NB4 (cell line): ENCODE measurements at places on chromosomes 5 and 9.

DNA sequence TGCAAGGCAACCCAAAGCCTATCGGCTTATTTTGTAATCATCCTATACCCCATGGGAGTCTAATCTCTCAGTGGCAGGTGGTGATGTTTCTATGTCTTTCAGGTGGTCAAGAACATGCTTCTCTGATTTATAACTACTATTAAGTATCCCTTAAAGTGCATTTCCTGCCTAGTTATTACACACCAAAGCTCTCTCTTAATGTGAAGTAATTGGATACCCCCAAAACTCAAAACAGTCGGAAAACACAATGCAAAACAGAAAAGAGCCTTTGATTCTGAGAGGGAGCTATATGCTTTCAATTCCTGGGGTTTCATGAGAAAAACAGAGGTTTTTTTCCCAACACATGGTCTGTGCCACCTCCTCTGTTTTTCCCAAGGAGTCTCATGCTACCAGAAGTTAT is 416.4 kb downstream of the CSNK1G3 start:
- DNase-seq: no peak

DNA sequence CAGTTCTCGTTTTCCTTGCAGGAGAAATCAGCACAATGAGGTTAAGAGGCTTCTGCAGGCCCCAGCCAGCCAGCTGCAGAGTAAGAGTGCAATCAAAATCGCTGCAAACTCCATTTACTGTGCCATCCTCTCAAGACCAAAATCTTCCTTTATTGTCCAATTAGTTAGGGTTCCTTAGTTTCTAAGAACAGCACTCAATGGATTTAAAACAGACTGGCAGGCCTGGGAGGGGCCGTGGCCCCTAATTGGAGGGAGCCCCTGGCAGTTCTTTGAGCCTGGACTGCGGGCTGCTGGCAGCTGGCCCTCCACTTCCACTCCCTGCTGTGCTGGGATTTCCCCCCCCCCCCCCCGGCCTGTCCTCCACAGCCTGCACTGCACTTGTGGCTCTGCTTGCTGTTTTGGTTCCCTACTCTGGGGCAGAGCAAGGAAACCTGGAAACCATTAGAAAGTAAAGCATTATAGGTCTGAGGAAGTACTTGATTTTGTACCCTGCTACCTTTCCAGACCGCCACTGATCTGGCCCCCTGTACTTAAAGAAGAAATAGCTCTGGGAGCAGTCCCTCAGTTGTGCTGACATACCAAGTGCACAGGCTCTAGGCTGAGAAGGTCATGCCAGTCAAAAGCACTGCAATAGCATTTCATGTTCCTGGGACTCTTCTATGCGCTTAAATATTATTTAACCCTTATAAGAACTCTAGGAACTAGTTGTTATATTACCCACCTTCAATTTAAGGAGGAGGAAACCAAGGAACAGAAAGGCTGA is 129.0 kb downstream of the APBA1 start:
- peak; percentile 14 for DNase-seq

GRCh38 chr5:122083535-122083934 is 5.5 kb upstream of the LOX start:
- no peak for DNase-seq

GRCh38 chr9:83620841-83621636 is 1.9 kb upstream of the IDNK start:
- DNase-seq: peak; percentile 61

- DNase-seq: peak; percentile 24
Measured at GRCh38 chr9:37371565-37372464, 50.7 kb upstream of the GRHPR start.

DNA sequence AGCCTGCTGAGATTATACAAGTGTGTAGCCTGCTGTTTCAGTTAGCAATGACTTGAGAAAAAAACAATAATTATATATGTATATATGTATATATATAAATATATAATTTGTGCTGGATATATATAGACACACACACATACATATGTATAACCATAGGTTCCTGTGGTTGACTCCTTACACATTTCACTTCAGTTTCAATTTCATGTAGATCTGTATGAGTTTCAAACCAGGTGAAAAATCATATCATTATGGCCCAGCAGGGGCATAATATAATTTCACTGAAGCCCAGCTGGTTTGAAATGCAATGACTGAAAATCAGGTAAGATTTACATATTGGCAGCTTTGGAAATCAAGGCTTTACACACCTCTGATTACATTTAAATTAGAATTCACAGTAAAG is 690.4 kb upstream of the CDH18 start:
- no peak for DNase-seq

DNA sequence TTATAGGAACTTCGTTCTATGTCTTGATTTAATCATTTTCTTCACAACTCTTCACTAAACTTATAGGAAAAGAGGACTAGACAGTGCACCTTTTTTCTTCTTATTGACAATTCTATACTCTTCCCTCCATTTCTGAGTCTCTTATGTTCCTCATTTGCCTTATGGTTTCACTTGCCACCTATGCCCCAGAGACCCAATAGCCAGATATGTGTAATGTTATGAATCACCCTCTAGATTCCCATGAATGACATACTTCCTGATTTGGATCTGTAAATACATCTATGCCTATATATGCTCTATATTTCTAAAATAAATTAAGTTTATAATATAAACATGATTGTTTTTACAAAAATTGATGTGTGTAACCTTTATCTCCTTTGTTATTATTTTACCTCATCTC is 514.1 kb upstream of the MEF2C start:
- DNase-seq: peak; percentile 87

DNA sequence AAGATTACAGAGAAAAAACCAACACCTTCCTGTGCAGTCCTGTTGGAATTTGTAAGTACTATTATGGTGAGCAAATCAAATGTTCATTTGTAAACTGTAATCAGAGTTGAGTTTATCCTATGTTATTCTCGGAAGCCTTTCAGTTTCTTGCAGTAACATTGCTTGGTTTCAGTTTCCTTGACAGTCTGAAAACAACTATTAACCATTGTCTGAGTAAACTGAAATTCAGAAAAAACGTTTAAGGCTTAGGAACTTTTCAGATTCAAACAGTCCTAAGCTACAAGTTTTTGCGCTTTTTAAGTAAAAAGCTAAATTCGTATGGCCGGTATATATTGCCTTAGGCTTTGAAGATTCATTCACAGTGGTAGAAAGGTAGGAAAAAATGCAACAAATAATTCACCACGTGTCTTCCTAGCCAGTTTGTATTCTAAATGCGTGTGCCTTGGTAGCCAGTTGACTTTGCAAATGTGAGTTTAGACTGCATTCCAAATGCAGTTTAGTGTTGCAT is 2.5 kb downstream of the GPBP1 start:
- no peak for DNase-seq

- peak; percentile 32 for DNase-seq
Measured at GRCh38 chr5:139177809-139178588, 20.2 kb downstream of the SIL1 start.

- no peak for DNase-seq
Measured at GRCh38 chr9:109307380-109308240, 13.2 kb downstream of the EPB41L4B start.

- DNase-seq: no peak
Measured at GRCh38 chr5:175275748-175276147, 168.2 kb downstream of the DRD1 start.

GRCh38 chr5:168654211-168654721 is 75.1 kb upstream of the PANK3 start:
- DNase-seq: no peak

DNA sequence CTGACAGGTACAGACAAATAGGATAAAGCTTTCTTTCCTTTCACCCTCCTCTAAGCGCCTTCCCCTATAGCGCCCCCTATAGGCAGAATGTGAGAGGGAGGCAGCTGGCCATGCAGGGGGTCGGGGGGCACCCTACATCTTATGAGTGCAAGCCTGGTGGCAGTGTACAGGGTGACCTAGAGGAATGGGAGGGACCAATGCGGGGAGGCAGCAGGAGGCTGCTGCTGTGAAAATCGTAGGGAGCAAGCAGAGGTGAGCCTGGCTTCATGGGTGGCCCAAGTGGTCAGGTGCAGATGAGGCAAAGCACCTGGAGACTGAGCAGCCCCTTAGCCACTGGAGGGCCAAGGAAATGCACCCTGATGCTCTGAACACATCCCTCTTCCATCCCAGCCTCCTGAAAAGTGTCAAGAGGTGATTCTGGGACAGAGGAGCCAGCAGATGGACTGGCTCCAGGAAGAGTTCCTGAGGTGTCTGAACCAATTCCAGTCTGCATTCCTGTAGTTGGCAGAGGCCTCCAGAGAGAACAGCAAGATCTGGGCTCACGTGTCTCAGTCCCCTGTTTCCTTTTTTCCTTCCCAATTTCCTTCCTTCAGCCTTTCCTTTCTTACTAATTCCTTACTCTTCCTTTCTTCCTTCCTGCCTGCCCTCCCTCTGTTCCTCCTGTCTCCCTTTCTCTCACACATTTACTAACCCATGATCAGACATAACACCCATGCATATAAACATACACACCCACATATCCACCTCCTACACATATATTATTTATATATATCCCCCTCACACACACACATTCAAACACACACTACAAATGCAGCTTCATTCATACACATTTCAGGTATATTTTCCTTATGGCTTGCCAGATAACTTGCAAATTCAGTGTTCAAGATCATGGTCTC is 32.8 kb upstream of the GALNT10 start:
- DNase-seq: peak; percentile 9
